ENCODE measurements at places on chromosomes 2 and 18. TPM values are rescaled to one million over a fixed set of nuclear protein-coding genes. Genes with fewer than 3 reads are reported as not detected.
A peak's percentile ranks its signal among the peaks of the same experiment; 100 is the strongest.

- no peak overlapping the region for H3K4me3 ChIP-seq
- no peaks in the 10 kb centered on the region for H3K27me3 ChIP-seq
- H3K27ac ChIP-seq, result no peak overlapping the region
- no peak for DNase-seq
- peaks cover 9% of the 10 kb centered on the region for H3K36me3 ChIP-seq
- no peaks in the 10 kb centered on the region for H3K4me1 ChIP-seq
Measured at GRCh38 chr2:62151306-62151638, 44.6 kb upstream of the B3GNT2 start.

GAD1 gene
- total RNA-seq, result 0.31 TPM

- H3K36me3 ChIP-seq, result no peaks in the 10 kb centered on the region
- H3K27ac ChIP-seq, result no peak overlapping the region
- H3K4me1 ChIP-seq, result no peaks in the 10 kb centered on the region
- DNase-seq, result no peak
Measured at GRCh38 chr18:59094569-59094968, 45.1 kb upstream of the SEC11C start.

CCDC148 gene
- total RNA-seq, result 3.1 TPM

GRCh38 chr2:111668741-111669140 is 215.3 kb downstream of the ANAPC1 start:
- H3K36me3 ChIP-seq, result peaks cover 2% of the 10 kb centered on the region
- H3K4me3 ChIP-seq, result no peak overlapping the region
- H3K4me1 ChIP-seq, result peaks cover 12% of the 10 kb centered on the region
- no peaks in the 10 kb centered on the region for H3K27me3 ChIP-seq
- no peak for DNase-seq

UBXN2A gene
- total RNA-seq, result 22.1 TPM

- peaks cover 32% of the 10 kb centered on the region for H3K27me3 ChIP-seq
- peaks cover 9% of the 10 kb centered on the region for H3K4me1 ChIP-seq
- no peak for DNase-seq
- no peaks in the 10 kb centered on the region for H3K36me3 ChIP-seq
Measured at GRCh38 chr2:207225773-207226172, 60.0 kb upstream of the KLF7 start.

CMPK2 gene
- 4.5 TPM for total RNA-seq

SLC4A3 gene
- total RNA-seq, result 25.7 TPM

DNA sequence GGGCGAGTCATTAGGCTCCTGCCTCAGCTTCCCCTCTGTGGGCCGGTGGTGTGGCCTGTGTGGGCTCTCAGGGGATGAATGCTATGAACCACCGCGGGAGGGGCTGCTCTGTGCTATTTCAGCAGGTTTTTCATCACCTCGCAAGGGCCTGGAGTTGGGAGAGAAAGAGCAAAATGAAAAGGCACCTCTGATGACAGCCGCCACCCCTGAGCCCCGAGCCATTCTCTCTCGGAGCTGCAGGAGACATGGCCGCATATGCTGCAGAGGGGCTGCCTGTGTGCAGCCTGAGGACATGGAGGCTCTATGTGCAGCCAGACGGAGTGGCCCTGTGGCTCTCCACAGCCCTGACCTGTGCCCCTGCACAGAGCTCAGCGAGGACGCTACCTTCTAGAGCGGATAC is 96.2 kb upstream of the CTDP1 start:
- peaks cover 2% of the 10 kb centered on the region for H3K27me3 ChIP-seq
- no peaks in the 10 kb centered on the region for H3K36me3 ChIP-seq
- H3K4me3 ChIP-seq, result no peak overlapping the region
- peak; percentile 7 for DNase-seq
- peaks cover 9% of the 10 kb centered on the region for H3K4me1 ChIP-seq
- H3K27ac ChIP-seq, result no peak overlapping the region

GRCh38 chr2:47295131-47295980 is 107.6 kb upstream of the MSH2 start:
- no peak overlapping the region for H3K4me3 ChIP-seq
- peaks cover 20% of the 10 kb centered on the region for H3K4me1 ChIP-seq
